ENCODE measurements at places on chromosomes 7 and 10.

DNA sequence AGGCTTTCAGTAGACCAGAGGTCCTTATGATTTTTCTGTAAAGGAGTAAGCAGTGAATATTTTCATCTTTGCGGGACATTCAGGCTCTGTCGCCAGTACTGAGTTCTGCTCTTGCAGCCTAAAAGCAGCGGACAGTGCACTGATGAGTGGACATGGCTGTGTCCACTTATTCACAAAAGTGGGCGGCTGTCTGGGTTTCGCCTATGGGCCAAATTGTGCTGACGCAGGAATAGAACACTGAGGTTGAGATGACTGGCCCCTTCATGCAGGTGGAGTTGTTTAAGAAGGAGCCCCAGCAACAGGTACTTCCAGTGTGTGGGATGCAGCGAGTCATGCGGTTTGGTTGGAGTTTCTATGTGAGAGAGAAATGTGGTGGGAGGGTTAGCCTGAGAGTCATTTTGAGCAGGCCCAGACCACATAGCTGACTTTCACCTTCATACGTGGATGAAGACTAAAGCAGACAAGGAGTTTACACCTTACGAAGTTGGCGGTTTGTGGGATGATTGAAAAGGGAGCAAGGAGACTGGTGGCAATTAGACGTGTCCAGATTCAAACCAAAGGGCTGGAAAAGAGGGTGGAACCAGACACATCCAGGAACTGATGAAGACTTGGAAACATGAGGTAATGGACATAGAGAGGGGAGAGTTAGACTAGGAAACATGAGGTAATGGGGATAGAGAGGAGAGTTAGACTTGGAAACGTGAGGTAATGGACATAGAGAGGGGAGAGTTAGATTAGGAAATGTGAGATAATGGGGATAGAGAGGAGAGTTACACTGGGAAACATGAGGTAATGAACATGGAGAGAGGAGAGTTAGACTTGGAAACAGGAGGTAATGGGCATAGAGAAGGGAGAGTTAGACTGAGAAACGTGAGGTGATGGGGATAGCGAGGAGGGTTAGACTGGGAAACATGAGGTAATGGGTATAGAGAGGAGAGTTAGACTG, 38.2 kb downstream of the WDR37 start:
- DNase-seq, result no peak

- no peak for DNase-seq
Measured at GRCh38 chr7:95690367-95690947, 81.9 kb upstream of the DYNC1I1 start.

DNA sequence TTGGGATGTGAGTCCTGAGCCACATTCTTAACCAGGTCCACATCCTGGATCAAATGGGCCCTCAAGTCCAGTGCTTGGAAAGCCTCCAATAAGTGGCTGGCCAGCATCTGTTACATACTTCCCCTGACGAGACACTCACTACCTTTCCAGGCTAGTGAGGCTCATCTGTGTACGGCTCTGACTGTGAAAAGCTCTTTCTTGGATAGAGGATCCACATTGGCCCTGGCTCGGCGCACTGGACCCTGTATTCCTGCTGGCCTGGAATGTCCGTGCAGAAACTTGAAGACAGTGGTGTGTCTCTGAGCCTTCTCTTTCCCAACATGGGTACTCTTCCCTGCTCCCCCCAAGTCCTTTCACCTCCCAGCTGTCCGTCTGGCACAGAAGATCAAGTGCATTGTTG, 35.5 kb downstream of the MYL10 start:
- DNase-seq, result no peak

- DNase-seq, result no peak
Measured at GRCh38 chr7:81514546-81514945, 255.3 kb downstream of the HGF start.

DNA sequence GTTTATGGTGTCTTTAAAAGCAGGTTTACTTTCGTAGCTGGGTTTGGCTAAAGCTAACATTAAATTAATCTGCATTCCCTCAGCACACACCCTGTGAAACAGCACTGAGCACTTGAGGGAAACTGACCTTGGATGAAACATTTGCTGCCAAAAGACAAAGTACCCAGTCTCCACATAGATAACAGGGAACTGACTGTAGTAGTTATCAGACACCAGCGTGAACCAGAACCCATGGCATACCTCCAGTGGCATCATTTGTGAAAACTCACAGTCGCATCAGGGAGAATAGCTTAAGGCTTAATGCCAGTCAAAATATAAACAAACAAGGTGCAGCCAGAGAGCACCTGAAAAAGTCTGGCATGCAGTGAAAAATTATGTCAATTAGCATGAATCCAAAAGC, 357.8 kb upstream of the C7orf33 start:
- no peak for DNase-seq

GRCh38 chr7:43721193-43721806, 8.0 kb downstream of the COA1 start:
- no peak for DNase-seq

GRCh38 chr7:137846827-137847567, at the start of gene DGKI:
Gene DGKI (minus strand): TSS chr7:137846974.
- no peak for DNase-seq

DNA sequence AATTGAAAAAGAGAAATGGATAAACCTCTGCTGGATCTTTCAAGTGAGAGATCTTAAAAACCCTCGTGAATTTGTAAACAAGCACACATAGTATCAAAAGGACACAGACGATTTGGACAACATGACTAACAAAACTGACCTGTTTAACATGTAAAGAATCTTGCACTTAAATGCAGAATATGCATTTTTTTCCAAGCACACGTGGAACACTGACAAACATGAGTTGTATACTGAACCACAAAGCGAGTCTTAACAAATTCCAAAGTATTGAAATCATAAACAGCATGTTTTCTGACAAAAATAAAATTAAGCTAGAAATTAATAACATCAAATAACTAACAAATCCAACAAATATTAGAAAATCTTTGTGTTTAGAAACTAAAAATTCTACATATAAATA, 65.0 kb upstream of the ZNF746 start:
- no peak for DNase-seq

- DNase-seq, result no peak
Measured at GRCh38 chr7:87702326-87702725, 74.1 kb downstream of the RUNDC3B start.

DNA sequence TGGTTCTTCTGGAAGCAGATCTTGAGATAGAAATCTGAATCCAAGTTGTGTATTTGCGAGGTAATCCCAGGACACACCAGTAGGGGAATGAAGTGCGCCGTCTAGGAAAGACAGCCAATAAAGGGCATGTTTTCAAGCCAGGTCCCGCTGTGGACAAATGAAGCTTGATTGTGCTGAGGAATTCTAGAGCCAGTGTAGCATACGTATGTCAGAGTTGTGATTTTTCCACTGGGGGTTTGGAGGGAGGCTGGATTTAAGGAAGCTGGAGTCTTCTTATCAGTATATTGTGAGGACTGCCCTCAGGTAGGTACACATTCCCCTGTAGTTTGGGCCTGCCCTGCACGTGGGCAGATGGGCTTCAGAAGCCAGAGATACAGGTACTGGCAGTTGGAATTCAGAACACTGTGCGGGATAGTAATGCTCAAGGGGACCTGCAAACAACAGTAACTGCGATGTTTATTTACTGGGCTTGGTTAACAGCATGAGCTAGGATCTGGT, 50.9 kb downstream of the GALNT11 start:
- DNase-seq, result no peak

- DNase-seq, result no peak
Measured at GRCh38 chr7:43735403-43735801, 6.1 kb upstream of the COA1 start.

DNA sequence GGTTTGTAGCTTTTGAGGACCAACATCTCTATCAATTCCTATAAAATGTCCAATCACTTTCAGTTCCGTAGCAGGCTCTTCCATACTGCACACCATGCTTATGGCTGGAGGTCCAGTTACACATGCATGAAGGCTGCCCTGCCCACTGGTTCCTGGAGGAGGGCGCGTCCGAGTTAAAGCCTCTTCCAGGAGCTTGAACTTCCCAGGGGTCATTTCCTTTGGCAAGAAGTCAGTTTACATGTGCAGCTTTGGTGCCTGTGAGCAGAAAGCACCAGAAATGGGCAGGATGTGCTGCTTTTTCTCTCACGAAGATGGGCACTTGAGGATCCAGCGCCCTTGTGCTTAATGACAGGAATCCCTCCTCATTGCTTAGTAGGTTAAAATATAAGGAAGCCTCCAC, 17.6 kb upstream of the PHYH start:
- DNase-seq, result no peak

- no peak for DNase-seq
Measured at GRCh38 chr10:77993620-77994019, 35.7 kb downstream of the POLR3A start.

GRCh38 chr10:68142761-68143160, 33.5 kb downstream of the MYPN start:
- DNase-seq, result no peak

GRCh38 chr7:138701537-138701923, 368 bp upstream of the SVOPL start:
- DNase-seq, result no peak

DNA sequence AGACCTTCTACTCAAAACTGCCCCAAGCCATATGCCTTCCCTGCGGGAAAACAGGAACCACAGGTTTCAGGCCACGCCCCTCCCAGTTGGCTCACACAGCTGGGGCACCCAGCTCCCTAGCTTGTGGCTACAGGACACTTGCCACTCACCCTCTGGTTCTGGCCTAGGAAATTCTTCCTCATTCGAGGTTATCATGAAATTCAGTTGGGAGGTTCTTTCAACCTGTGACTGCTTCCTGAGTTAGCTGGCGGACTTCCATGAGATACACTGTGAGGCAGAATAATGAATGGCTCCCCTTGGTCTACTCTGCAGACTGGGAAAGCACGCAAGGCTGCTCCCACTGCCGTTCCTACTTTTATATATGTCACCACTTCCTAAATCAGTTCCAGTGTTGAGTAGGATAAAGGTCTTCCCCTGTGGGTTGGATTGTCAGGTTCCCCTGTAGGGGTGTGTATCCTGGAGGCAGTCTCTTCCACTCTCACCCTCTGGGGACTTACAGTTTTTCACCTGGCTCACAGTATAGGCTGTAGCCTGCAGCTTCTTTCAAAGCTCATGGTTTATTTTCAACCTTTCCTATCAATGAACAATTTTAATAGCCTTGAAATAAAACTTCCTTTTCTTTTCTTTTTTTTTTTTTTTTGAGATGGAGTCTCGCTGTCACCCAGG, 37.0 kb downstream of the GPR22 start:
- no peak for DNase-seq

- DNase-seq, result no peak
Measured at GRCh38 chr10:112092519-112092918, 91.0 kb downstream of the GPAM start.

GRCh38 chr7:91041901-91042484, 222.2 kb upstream of the FZD1 start:
- DNase-seq, result no peak

DNA sequence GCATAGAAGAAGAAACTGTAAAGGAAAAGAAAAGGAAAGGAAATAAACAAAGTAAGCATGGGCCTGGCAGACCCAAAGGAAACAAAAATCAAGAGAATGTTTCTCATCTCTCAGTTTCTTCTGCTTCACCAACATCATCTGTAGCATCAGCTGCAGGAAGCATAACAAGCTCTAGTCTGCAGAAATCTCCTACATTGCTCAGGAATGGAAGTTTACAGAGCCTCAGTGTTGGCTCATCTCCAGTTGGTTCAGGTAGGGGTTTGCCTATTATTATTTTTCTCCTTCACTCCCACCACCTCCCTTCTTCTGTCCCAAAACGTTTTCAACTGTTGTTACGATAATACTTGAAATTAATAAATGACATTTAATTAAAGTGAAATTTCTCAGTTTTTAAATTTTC, 139.6 kb downstream of the MLLT10 start:
- DNase-seq, result no peak

DNA sequence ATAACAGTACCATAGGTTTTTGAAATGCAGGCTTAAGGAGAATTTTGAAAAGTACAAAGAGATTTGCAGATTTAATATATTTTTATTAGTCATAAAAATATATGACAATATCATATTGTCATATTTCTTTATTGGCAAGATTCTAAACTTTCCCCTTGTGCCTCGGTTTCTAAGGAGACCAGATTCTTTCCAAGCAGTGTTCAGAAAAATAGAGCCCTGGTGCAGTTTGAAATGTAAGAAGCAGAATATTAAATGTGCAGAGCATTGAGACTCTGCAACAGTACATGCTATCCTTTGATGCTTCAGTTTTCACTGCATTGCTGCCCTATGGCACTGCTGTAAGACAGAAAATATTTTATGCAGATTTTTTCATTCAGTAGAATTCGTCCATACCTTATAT, 243.2 kb downstream of the CCDC3 start:
- no peak for DNase-seq

- DNase-seq, result no peak
Measured at GRCh38 chr10:91549262-91549661, 83.6 kb downstream of the PPP1R3C start.

GRCh38 chr7:41451826-41452225, 251.1 kb downstream of the INHBA start:
- DNase-seq, result no peak

GRCh38 chr7:124250297-124251034, 217.6 kb upstream of the TMEM229A start:
- DNase-seq, result no peak

- no peak for DNase-seq
Measured at GRCh38 chr10:91367127-91367531, 43.0 kb upstream of the HECTD2 start.

DNA sequence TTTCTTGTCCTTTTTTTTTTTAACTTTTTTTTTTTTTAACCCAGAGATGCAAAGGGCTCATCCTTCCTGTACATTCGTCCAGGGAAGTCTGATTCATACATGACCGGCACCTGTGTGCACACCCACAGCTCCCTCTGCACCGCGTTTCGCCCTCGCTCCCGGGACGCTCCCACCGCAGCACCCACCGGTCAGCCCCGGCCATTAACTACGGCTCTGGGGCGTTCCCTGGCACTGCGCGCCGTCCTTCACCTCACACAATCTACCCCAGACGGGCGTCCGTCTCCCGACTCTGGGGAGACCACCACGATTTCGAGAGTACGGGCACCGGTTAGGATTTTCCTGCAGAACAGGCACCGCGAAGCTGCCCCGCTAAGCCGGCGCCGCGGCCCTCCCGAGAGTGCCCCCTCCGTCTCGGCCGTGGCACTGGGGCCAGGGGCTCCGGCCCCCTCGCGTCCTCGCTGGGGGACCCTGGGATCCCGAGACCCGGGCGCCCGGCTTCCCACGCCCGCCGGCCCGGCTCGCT, 452 bp downstream of the ATE1 start:
- no peak for DNase-seq

Data from esophagus squamous epithelium (tissue), 5 donors.